ENCODE measurements at places on chromosomes 12 and 14. TPM values are rescaled to one million over a fixed set of nuclear protein-coding genes. Genes with fewer than 3 reads are reported as not detected.

SMCO2 gene
- not detected for total RNA-seq

GRCh38 chr12:86666316-86666715 lies 410.1 kb upstream of the MGAT4C start:
- no peak for DNase-seq

ITGA5 gene
- total RNA-seq: 139 TPM

GALNT6 gene
- 1.1 TPM for total RNA-seq

NFATC4 gene
- total RNA-seq: 41.8 TPM

DNA sequence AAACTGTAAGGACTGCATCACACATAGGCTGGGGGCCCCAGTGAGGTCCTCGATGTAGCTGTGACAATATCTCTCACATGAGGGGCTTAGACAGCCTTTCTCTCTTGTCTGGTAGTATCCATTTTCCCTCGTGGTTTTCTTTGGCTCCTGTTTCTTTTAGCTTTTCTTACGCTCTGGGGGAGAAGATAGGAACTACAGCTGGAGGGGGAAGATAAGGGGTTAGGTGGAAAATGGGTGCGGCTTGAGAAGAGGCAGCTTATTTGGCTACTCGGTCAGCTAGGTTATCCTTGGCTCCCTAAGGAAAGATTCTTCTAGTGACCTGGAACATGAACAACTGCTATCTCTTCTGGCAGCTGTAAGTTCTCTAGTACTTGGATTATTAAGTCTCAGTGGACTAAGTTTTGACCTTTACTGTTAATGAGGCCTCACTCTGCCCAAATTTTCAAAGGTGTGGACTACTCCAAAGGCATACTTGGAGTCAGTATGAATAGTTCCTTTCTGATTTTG lies 28.7 kb upstream of the CPNE8 start:
- no peak for DNase-seq

DNA sequence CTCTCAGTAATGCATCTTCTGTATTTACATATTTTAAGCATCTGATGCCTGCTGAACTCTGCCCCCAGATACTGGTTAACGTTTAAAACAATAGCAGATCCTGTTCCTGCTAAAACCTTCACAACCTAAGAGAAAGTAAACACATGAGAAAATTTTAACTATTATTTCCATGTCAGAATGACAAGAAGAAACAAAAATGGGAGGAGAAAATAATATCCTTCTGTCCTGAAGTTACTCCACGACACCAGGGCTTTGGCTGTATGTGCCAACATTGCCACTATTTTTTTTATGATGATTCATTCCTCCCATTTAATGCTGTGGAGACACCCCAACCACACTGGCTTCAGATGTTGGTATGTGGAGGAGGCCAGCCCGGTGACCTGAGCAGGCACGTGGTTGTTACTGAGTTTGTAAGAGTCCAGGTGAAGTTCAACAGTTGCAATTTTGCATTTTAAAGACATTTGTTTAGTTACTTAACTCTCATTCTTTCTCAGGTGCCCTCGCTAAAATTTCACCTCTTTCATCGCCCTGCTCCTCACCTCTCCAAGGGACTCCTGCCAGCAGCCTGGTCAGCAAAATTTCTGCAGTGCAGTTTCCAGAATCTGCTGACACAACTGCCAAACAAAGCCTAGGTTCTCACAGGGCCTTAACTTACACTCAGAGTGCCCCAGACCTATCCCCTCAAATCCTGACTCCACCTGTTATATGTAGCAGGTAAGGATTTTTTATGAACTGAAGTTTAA lies 65.5 kb upstream of the SLCO1C1 start:
- DNase-seq: no peak

DNA sequence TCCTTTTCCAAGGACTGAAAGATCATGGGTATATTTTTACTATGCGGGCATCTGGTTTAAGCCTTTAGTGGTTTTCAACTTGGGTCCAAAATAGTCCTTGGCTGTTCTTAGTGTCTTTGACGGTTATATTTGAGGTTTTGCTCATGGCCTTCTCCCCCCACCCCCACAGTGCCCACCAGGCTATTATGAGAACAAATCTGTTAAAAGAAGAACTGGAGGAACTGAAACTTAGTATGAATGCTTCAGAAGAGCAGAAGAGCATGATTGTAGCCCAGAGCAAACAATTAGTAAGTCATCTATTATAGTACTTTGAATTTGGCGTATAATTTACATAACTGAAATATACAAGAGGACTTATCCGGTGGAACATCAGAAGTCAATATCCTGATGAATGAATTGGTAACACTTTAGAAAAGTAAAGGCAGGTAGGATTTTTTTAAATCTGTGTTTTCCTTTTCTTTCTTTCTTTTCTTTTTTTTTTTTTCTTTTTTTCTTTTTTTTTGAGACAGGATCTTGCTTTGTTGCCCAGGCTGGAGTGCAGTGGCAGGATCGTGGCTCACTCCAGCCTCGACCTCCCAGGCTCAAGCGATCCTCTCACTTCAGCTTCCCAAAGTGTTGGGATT lies 71.8 kb upstream of the BCAT1 start:
- DNase-seq: no peak

GRCh38 chr12:40032433-40033241 lies 73.2 kb downstream of the SLC2A13 start:
- no peak for DNase-seq

GRCh38 chr12:115583591-115583990 lies 693.9 kb downstream of the MED13L start:
- no peak for DNase-seq

NGB gene
- total RNA-seq: not detected

- DNase-seq: no peak
Observed at GRCh38 chr12:12719496-12719895, 2.3 kb downstream of the CDKN1B start.

FAM216A gene
- 17.0 TPM for total RNA-seq

DNA sequence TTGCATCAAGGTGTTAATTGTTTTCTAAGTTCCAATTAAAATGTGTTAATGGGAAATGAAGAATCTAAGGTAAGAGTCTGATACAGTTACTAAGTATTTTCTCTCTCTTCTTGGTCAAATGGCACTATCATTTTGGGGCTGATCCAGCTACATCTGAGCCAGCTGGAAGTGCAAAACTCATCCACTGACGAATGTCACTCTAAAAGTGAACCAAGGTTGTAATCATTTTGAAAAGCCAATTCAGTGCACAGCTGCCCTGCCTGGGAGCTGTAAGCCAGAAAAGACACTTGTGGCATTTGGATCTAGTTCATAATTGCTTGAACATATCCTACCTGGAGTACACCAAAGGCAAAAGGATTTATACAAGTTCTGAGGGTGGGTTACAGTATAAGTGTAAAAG lies 1011.3 kb downstream of the AACS start:
- DNase-seq: no peak

- no peak for DNase-seq
Observed at GRCh38 chr14:98924046-98924445, 348.0 kb downstream of the BCL11B start.

GRCh38 chr12:68497107-68497506 lies 113.6 kb upstream of the RAP1B start:
- DNase-seq: no peak

RNASE3 gene
- total RNA-seq: not detected

DNA sequence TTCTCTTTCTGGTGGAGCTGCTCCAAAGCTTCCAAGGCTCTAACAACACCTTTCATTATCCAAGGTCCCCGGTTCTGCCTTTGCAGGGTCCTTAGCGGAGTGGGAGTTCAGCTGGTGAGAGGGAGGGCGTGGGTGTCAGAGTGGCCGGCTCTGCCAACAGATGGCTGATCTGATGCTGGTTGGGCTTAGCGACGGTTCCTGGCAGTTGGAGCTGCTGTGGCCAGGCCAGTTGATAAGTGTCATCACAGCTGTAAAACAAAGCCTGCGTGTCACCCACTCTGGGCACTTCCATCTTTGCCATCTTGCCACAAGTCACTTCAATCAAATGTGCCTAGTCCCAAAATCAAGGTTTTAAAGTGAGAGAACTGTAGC lies 36.3 kb downstream of the RIN3 start:
- DNase-seq: no peak

GRCh38 chr12:72330301-72330700 lies 58.1 kb downstream of the TRHDE start:
- DNase-seq: no peak

SYNDIG1L gene
- not detected for total RNA-seq

GRCh38 chr14:77529213-77529612 lies 30.6 kb upstream of the ISM2 start:
- no peak for DNase-seq

- DNase-seq: no peak
Observed at GRCh38 chr12:15918066-15918465, 6.9 kb downstream of the DERA start.

- DNase-seq: no peak
Observed at GRCh38 chr14:92633724-92634123, 114.7 kb downstream of the LGMN start.

ERBB3 gene
- 34.4 TPM for total RNA-seq
